ENCODE measurements at places on chromosomes 5 and 9. TPM values are rescaled to one million over a fixed set of nuclear protein-coding genes. Genes with fewer than 3 reads are reported as not detected.

The ANKRD20A1 gene
- not detected for total RNA-seq

The SHISAL2B gene
- total RNA-seq, result not detected

The RECK gene
- 34.8 TPM for total RNA-seq

The CCDC69 gene
- 12.9 TPM for total RNA-seq
